COR-L47 (cell line): ENCODE measurements at places on chromosomes 5 and 9.

GRCh38 chr9:132923346-132923902 lies 21.0 kb downstream of the TSC1 start:
- DNase-seq = no peak

GRCh38 chr5:155485386-155485785 lies 471.8 kb downstream of the KIF4B start:
- DNase-seq = no peak

- peak; percentile 78 for DNase-seq
These were observed 43.1 kb upstream of the RXRA start for GRCh38 chr9:134283111-134283515.

- no peak for DNase-seq
These were observed 2.3 kb upstream of the INIP start for GRCh38 chr9:112720113-112720780.

- DNase-seq = no peak
These were observed 21.0 kb downstream of the NUDT12 start for GRCh38 chr5:103541569-103541968.

DNA sequence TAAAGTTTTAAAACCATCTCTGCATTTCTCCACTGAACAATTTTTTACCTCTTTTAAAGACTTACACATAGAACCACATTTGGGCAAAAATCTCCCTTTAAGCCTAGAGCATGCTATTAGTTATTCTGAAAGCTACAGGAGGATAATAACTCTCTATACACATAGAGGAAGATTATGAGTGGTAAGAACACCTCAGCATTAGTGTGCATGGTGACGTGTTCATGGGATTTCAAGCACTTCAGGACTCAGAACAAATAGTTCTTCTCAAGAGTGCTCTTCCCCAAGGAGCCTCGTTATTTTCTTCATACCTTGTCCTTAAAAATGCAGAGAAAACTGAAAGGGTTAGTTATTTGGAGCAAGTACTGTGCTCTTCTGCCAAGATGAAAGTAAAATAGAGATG lies 256.9 kb upstream of the TUSC1 start:
- DNase-seq = no peak

DNA sequence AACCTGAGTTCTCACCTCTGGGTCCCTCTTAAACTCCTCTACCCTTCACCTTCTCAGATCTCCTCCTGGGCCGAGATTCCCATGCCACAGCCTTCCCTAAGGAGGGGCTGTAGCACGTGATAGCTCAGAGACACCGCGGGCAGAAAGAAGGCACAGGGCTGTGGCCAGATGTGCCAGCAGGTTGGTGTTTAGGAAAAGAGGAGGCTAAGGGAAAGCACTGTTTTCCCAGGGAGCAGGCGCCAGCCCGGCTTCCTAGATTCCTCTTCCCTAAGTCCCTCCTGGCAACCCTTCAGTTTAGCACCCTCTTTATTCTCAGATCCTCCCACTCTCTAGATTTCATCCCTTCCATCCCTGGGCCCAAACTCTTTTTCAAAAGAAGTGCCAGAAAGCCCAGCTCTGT lies 59.4 kb upstream of the CCNG1 start:
- no peak for DNase-seq

GRCh38 chr9:124149992-124150391 lies 107.8 kb upstream of the NEK6 start:
- DNase-seq = no peak

DNA sequence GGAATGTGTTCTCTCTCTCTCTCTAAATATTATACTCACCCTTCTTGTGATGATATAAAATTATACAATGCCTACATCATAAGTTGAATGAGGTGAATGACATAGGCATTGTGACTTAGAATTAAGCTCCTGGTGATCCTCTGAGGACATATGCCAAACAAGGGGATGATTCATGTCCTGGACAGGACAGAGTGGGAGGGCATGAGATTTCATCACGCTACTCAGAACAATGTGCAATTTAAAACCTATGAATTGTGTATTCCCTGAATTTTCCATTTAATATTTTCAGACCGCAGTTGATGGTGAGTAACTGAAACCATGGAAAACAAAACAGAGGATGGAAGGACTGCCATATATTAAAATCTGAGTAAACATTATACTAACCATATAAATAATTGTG lies 782.2 kb upstream of the NUDT12 start:
- no peak for DNase-seq

- no peak for DNase-seq
These were observed 39.7 kb downstream of the CDC42SE2 start for GRCh38 chr5:131303537-131303936.

- DNase-seq = no peak
These were observed 161.5 kb upstream of the CDKN2B start for GRCh38 chr9:22170556-22170955.

DNA sequence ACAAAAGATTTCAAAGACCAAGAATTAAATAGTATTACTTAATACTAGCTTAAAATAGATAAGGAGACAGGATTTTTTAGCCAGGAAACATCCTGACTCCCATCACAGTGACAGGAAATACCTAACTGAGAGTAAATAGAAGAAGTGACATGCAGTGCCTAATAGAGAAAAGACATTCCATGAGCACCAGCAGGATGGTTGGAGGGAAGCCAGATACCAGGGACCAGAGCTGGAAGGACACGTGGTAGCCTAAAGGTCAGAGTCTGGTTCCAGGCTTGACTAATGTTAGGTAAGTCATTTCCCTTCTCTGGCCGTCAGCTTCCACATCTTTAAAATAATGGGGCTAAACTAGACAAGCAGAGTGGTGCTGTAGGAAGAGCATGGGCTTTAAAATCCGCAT lies 41.6 kb downstream of the CDK5RAP2 start:
- peak; percentile 1 for DNase-seq

GRCh38 chr5:80608731-80609130 lies 38.7 kb upstream of the ANKRD34B start:
- DNase-seq = no peak

DNA sequence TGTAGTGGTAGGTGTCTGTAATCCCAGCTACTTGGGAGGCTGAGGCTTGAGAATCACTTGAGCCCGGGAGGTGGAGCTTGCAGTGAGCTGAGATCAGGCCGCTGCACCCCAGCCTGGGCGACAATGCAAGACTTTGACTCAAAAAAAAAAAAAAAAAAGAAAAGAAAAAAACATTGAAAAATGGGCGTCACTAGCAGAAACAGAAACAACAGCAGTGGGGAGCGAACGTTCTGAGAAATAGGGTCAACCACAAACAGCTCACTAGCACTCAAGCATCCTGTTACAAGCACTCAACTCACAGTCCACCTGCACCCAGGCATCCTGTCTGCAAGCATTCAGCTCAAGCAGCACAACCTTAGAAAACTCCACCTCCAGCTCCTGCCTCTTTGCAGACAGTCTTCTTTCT lies 17.2 kb downstream of the TRIM14 start:
- DNase-seq = no peak

- no peak for DNase-seq
These were observed 102.5 kb upstream of the PITX1 start for GRCh38 chr5:135136546-135136945.

DNA sequence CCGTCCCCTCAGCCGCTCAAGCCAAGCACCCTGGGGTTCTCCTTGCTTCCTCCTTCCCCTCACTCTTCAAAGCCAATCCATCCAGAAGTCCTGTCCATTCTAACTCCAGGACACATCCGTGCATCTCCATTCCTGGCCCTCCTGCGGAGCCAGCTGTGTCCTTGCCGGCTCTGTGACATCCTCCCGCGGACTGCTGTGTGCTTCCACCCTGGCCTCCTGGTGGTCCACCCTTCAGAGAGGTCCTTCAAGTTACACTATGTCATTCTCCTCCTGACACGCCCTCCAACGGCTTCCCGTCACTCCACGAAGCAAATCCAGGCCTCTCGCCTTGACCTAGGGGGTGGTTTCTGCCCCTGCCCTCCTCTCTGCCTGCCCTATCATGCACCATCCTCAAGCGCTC lies 13.0 kb upstream of the SCGB3A1 start:
- no peak for DNase-seq

GRCh38 chr5:127567026-127567768 lies 49.8 kb downstream of the PRRC1 start:
- no peak for DNase-seq

GRCh38 chr9:18989865-18990264 lies 43.1 kb downstream of the SAXO1 start:
- no peak for DNase-seq

GRCh38 chr5:51381761-51382474 lies 1.3 kb upstream of the ISL1 start:
- DNase-seq = no peak

GRCh38 chr9:137647096-137647714 lies 28.4 kb downstream of the EHMT1 start:
- no peak for DNase-seq

- no peak for DNase-seq
These were observed 17.4 kb downstream of the ZBTB43 start for GRCh38 chr9:126822278-126822677.

DNA sequence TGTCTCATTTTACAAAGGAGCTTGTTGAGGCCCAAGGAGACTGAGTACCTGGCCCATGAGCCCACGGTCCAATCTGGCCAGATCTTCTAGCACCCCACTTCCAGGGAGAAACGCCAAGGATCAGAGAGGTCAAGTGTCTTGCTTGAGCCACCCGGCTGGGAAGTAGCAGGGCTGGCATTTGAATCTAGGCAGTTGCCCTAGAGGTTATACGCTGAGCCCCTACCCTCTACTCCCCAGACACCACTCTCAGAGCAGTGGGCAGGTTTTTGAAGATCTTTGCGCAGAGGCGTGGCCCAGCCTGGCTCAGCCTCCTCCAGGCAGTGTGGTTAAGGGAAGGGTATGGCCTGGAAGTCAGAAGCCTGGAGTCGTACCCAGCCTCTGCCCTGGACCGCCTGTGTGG lies 5.8 kb upstream of the NUP214 start:
- no peak for DNase-seq

- no peak for DNase-seq
These were observed 482 bp downstream of the TESK1 start for GRCh38 chr9:35605351-35606137.

GRCh38 chr9:78115073-78115472 lies 83.5 kb upstream of the GNAQ start:
- no peak for DNase-seq

DNA sequence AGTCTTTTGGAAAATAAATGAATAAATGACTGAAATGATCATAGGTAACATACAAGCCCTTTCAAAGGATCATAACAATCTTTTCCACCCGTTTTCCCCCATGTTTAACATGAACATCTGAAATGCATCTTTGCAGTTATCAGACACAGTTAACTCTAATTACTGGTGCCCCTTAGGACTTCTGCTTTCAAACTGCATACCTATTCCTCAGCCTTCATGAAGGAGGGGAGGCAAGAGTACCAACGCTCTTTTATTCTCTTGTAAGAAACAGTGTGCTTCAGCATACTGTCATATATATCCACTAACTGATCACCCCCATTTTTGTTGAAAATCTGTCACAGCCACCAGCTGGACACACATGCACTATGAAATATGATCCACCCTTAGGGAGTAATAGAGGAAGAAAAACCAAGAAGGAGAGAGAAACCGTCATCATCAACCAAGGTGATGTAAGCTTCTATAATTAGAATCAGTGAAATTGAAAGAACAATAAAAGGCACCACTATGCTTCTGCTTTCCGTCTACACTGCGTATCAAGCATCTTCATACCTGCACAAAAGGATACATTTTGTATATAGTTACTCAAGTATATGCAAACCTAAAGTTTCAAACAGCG lies 98.7 kb downstream of the RAPGEF6 start:
- DNase-seq = no peak

GRCh38 chr5:149210225-149210624 lies 61.4 kb upstream of the AFAP1L1 start:
- DNase-seq = no peak

GRCh38 chr9:135717410-135717809 lies 15.4 kb downstream of the KCNT1 start:
- DNase-seq = no peak

- no peak for DNase-seq
These were observed 25.4 kb upstream of the SARDH start for GRCh38 chr9:133763272-133764183.

GRCh38 chr9:84140535-84141101 lies 160.0 kb downstream of the RMI1 start:
- peak; percentile 76 for DNase-seq

- DNase-seq = no peak
These were observed 458.4 kb downstream of the KDM4C start for GRCh38 chr9:7216004-7216841.

DNA sequence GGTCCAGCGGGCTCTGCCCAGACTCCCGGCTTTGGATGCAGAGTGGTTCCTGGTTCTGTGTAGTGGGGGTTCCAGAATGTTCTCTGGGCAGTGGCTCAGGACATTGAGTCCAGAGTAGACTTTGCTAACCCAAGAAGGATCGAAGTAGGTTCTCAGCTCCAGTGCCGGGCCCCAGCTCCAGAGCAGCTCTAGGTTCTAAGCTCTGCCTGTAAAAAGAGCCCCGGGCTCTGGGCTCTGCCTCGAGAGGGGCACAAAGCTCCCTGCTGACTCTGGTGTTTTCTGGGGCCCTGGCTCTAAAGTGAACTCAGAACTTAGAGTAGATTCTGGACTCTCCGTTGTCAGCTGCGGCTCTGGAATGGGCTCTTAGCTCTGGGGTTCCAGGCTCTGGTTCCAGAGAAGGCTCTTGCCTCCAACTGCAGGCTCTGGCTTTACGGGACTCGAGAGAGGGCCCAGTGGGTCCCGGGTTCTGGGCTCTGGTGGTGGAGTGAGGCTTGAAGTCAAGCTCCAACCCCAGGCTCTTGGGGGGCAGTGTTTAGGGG lies 414 bp downstream of the WDR38 start:
- DNase-seq = no peak

GRCh38 chr5:106822851-106823250 lies 847.9 kb downstream of the EFNA5 start:
- no peak for DNase-seq

GRCh38 chr5:1152771-1153282 lies 41.0 kb upstream of the SLC12A7 start:
- DNase-seq = peak; percentile 75

- DNase-seq = no peak
These were observed at the start of gene RACK1 for GRCh38 chr5:181243564-181244343. TSS of gene RACK1 (minus strand) at chr5:181243906. CDS start at chr5:181243800, 106 bp downstream.

GRCh38 chr5:64166201-64166959 lies 737 bp downstream of the RNF180 start:
- no peak for DNase-seq

DNA sequence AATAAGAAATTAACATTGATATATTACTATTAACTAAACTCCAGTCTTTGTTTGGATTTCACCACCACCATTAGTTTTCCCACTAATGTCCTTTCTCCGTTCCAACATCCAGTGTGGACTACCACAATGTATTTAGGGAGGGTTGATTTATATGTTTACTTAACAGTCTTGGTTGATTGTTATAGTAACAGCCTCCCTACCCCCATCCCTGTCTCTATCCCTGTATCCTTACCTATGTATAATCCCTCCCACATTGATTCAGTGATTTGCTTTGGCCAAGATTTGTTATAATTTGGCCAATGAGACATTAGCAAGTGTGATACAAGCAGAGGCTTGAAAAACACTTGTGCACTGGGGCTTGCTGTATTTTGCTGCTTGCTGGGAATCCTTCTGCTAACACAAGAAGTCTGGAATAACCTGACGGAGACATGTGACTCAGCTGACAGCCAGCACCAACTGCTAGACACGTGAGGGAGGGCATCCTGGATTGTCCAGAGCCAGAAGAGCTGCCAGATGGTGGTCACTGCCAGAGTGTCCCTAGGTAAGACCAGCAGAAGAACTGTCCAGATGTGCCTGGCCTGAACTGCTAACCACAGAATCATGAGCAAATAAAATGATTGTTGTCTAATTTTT lies 51.2 kb upstream of the TCF7 start:
- DNase-seq = no peak
